ENCODE measurements at places on chromosomes 13 and 19.

DNA sequence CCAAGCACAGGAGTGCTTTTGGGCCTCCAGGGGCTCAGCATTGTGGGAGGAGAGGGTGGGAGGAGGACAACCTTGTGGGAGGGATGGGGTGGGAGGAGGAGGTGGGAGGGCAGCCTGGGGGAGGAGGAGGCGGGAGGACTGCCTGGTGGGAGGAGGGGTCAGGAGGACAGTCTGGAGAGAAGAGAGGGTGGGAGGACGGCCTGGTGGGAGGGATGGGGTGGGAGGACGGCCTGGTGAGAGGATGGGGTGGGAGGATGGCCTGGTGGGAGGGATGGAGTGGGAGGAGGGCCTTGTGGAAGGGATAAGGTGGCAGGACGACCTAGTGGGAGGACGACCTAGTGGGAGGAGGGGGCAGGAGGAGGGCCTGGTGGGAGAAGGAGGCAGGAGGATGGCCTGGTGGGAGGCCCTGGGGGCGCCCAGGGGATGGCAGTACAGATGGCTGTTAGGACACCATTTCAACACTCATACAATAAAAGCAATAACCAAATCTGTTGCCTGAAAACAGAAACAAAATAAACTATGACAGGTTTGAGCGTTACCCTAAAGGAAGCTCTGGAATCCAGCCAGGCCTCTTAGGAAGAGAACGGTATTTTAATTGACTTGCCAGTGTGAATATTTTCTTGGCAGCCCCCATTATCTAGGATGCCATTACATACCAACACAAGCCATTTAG is 63.7 kb downstream of the CRYL1 start:
- no peak for DNase-seq

DNA sequence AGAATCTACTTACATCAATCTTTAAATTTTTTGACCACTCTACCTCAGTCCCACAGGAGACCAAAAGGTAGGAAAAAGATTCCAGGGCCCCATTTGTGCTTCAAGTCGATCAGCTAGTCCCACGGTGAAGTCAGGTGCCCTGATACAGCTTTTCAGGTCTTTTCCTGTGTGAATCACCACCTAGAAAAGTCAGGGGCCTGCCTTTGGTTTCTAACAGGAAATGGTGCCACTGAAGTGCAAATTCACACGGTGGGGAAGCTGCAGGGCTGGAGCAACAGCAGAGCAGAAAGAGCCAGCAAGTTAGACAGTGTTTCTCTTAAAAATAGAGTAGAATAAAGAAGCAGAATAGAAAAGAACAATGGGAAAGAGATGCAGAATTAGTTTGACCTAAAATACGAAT is 107.5 kb downstream of the KLF12 start:
- peak; percentile 56 for DNase-seq

DNA sequence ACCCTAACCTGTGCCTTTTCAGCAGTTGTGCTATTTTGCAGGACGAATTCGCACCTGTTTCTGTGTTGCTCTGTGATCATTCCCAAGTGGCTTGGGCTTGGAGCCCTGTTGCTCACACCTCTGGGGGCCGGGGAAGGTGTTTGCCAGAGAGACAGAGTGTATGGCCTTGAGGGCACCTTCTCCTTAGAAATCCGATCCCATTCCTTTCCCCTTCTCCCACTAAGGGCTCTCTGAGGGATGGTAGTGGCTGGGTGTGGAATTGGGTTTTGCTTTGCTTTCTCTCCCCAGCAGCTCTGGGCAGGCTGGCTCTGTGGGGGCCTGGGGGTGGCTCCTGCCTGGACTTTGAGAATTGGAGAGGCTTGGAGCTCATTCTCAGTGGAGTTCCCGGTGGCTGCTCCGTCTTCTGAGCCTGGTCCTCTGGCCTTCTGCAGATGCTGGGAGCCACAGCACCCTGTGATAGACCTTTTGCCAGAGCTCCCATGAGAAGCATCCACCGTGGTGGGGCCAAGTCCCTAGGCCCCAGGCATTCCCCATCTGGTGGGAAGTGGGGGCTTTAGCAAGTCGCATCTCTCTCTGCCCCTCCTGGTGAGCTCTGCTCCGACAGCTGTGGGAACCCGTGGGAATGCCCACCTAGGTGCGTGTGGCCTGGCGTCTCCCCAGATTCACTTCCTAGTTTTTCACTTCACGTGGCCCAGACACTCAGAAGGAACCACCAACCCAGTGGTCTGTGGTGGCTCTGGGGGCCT is 26.1 kb downstream of the ATP11A start:
- no peak for DNase-seq

GRCh38 chr13:74064805-74065312 is 69.3 kb downstream of the KLF12 start:
- DNase-seq: no peak

DNA sequence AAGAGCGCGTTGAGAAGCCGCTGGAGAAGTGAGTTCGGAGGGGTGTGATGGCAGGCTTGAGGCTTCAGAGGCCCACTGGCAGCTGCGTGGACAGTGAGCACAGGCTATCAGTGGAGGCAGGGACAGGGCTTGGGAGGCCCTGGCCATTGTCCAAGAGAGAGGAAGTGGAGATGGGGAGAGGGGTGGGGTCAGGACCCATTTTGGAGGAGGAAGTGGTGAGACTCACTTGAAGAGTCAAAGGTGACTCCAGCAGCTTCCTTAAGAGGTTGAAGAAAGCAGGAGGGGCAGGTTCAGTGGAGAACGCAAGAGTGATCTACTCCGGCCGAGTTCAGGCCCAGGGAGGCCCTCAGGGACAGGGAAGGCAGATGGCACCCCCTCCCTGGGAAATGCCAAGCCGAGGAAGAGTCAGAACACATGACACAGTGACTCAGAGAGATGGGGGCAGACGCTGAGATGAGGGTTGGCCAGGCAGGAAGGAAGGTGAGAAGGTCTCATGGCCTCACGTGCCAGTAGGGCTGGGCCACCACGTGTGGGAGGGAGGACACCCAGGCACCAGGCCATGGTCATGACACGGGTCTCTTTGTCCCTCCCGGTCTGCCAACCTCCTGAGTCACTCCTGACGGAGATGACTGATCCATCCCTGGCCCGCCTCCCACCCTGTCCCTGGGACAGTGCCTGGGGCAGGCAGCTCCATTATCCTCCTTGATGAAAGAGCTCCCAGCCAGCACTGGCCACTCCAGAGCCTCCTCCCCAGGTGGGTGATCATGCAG is 10.1 kb upstream of the CD22 start:
- no peak for DNase-seq

DNA sequence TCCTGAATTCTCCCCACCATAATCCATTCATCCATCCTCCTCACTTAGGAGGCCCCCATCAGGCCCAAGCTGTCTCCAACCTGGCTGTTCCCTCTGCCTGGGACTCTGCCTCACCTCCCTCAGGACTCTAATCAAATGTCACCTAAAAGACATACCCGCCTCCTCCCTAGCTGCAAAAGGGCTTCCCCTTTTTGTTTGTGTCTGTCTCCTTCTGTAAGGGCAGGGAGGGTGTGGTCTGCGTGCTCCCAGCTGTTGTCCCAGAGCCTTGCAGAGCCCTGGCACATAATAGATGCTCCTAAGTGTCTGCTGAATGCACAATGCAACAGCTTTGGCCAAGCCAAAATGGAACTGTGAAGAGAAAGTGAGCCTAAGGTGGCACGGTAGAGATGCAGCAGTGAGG is 4.4 kb downstream of the TRIR start:
- DNase-seq: no peak

Data from stimulated activated CD4-positive, alpha-beta T cell treated with anti-CD3 and anti-CD28 coated beads, Interleukin-2, amount 100 ng/mL, for 4 hours (primary cell).